ENCODE measurements at places on chromosomes 7 and 10.

DNA sequence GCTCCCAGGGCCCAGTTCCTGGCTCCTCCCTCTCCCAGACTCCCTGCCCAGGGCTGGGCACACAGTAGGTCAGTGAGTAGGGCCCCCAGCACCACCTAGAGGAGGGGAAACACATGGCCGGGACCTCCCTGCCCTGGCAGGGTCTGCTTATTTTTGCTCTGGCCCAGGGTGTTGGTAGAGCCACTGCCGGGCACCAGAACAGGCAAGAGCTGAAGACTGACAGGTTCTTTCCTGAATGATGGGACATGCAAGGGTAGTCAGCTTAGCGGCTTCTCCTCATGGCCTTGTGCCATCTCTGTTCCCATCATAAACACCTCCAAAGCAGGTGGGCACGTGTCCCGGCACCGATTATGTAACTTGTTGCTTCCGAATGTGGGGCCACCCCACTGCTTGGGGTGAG, 86.5 kb downstream of the NEURL1 start:
- DNase-seq = no peak

DNA sequence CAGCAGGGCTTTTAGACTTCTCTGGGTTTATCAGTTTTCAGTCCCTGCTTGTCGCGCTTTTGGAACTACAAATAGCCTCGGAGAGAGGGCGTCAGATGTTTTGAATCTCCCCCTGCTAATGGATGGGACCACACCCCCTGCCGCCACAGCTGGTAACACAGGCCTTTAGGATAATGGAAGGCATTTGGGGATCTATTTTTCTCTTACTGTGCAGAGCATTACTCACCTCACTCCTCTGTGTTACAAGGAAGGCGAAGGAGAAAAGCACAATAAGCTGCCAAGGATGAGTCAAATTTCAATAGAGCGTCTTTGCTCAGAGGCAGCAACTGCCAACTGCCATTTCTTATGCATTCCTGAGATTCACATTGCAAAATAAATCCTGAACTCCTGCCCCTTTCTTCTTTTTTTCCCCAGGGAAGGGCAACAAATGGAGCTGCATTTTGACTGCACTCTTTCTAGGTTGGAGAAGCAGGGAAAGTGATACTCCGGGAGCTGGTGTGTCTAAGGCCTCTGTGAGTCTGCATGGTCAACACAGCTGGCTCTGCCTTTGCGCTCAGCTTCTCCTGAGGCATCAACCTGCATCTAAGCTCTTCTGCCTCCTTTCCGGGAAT, 31.5 kb upstream of the SMNDC1 start:
- no peak for DNase-seq

DNA sequence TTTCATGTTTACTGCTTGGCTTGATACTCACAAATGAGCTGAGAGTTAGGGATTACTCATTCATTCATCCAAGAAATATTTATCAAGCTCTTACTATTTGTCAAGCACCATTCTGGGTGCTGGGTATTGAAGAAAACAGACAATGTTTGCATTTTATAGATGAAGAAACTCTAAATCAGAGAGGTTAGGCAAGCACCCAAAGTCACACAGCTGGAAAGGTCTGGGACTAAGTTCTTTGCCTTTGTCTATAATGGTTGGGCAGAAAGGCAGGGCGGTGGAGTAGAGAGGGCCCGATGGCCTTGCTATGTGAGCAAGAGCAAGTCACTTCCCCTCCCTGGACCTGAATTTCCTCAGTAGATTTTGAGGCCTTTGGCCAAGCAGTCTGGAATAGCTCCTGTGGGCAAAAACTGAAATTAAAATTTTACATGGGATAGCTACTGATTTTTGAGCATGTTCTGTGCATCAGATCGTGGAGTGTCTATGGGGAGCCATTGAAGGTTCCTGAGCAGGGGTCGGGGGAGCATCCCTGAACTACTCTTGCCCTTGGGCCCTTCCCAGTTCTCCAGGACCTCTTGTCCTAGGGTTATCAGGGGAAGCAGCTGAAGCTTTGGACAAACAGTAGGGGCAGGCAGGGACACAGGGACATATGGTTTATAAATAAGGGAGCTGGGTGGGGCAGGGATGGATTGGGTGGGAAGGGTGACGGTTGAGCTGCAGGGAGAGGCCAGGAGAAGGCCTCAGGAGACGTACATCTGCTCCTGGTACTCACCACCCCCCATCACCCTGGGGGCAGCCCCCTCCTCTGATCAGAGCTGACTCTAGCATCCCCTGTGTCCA, 23.3 kb downstream of the AQP1 start:
- DNase-seq = no peak

GRCh38 chr7:19390795-19391194, 245.6 kb upstream of the FERD3L start:
- no peak for DNase-seq

- no peak for DNase-seq
These were observed 187.6 kb downstream of the PFKFB3 start for GRCh38 chr10:6390213-6390845.

- DNase-seq = no peak
These were observed at the start of gene LRIT1 for GRCh38 chr10:84241185-84241790. Gene LRIT1, minus strand, starts transcription at chr10:84241546. Its CDS starts 107 bp downstream, at chr10:84241439.

DNA sequence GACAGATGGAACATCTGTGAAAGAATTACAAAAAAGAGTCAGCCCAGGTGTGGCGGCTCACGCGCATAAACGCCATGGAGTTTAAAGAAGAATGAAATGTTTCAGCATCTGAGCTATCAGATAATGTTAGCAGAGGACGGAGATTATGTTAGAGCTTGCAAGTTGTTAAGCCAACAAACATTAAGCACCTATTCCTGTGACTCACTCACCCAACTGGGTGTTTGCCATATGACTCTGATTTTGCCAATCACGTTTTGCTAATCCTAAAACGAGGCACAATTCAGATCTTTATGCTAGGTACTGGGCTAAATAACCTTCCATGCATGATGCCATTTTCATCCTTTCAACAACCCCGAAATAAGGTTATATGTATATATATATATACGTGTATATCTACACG, 29.0 kb upstream of the CCNY start:
- DNase-seq = no peak

DNA sequence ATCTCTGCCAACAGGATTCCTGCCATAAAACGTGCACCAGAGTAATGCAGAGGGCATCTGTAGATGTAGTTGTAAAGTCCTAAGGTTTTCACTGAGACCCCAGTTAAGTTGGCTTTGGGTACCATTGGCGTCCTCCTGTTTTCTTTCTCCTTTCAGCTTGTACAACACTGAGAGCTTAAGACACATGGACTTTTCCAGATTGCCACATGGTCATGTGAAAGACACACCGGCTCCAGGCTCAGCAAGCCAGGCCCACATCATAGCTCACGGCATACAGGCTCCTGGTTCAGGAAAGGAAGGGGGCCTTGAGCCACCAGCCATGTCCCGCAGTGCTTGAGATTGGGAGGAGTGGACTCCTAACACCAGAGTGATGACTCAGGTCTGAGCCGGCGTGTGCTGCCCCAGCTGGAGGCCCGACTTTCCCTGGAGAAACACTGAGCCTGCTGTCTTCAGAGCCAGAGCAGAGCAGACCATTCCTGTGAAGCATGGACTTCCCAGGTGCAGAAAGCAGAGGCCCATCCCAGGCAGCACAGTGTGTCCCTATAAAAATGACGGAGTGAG, 252.7 kb downstream of the PRPF18 start:
- no peak for DNase-seq

- no peak for DNase-seq
These were observed 13.9 kb downstream of the ADK start for GRCh38 chr10:74164716-74165529.

DNA sequence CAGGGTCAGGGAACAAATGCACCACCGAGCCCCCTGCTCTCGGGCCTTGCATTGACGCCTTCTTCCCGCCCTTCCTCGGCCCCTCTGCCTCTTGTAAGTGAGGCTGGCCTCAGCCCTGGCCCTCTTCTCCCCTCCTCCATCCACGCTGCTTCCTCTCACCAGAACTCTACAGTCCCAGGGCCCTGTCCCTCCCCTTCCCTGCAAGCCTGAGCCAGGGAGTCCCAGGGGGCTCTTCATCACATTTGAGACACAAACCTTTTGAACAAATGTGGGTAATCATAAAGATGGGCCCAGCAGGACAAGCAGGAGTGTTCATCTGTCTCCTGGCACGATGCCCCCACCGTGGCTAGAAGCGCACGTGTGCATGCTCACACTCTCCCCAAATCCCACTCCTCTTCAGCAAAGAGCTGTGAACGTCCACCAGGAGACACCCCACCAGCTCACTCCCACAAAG, 57.7 kb downstream of the SLIT1 start:
- DNase-seq = no peak

- DNase-seq = no peak
These were observed 4.7 kb upstream of the CYP17A1 start for GRCh38 chr10:102841827-102842345.

DNA sequence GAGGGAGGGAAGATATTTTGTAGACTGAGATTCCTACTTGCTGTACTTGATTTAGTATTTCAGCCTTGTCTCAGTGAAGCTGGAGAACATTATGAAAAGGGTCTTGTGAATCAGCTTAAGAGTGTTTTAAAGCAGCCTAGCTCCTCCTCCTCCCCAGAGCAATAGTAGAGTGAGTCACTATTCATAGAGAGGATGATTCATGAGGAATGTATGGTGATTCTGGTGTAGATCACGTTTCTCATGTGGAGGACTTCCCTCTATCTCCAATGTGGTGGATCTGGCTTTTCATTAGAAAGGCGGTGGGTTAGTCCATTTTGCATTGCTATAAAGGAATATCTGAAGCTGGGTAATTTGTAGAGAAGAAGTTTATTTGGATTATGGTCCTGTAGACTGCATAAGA, 340.1 kb upstream of the CHRM2 start:
- no peak for DNase-seq

GRCh38 chr10:78540355-78541076, 506.9 kb downstream of the RPS24 start:
- no peak for DNase-seq

DNA sequence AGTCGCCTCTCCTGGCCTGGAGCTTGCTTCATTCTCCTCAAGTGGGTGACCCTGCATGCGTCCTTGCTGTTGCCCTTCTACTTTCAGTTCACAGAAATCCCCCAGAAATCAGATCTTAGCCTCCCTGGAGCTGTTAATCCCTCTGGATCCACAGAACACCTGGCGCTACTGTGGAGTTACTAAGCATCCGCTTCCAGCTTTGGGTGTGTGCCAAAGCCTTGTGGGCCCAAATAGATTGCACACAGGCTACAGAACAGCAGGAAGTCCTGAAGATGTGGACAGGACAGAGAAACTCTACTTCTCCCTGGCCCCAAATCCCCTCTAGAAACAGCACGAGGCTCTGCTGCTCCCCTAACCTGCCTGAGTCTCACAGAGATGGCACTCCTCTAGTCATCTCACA, 36.6 kb upstream of the PDLIM1 start:
- no peak for DNase-seq

DNA sequence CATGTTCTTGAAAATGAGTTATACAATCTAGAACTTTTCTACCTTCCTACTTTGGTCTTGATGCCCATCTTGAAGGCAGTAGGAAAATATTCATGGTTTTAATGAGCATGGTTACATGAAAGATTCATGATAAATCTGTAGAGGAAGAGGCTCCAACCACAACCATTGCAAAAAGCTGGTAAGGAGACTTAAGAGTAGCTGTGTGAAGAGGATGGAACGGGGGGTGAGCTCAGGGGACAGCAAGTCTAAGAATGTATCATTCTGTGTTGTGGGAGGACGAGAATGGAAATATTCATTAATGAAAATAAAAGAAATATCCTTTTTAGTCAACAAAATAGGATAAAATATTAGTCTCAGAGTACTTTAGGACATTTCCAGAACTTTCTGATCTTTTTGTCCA, 81.1 kb downstream of the BMPER start:
- no peak for DNase-seq

GRCh38 chr10:85673270-85673669, 693.3 kb downstream of the GRID1 start:
- no peak for DNase-seq

- no peak for DNase-seq
These were observed 260.6 kb upstream of the DKK1 start for GRCh38 chr10:52053497-52053896.
